Right ventricle myocardium superior (tissue), 1 donor: ENCODE measurements at places on chromosomes 11 and 22. TPM values are rescaled to one million over a fixed set of nuclear protein-coding genes. Genes with fewer than 3 reads are reported as not detected.

DNA sequence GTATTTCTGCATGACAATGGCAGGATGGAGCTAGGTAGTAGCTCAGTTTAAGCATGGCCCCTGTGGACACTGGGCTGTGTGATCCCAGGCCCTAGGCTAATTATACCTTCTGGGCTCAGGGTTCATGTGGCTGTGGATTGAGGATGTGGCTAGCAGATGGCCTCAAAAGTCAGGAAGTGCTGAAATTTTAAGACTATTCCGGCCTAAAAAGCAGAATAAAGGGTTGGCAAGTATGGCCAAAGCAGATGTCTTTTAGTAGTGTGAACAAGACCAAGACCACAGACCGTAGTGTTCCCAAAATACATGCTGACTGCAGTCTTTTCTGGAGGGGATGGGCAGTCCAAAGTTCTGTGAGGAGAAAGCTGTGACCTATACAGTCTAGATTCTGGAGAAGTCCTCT, 115.7 kb upstream of the RAG2 start:
- no peak for DNase-seq

DNA sequence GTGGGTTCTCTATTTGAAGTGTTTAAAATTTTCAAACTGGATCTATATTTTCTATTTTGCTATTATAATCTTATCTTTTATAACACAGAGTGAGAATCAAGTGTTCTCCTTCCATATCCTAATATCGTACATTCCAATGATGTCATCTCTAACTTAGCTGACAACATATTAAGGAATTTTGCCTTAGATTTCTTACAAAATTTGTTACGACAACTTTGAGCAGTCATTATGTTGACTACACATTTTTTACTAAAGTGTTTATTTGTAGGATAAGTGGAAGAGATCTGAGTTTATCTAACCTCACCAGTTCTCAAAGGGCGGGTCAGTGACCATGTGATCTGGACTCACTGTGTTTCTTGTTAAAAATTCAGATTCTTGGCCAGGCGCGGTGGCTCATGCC, 12.7 kb downstream of the BTG4 start:
- DNase-seq: no peak

DNA sequence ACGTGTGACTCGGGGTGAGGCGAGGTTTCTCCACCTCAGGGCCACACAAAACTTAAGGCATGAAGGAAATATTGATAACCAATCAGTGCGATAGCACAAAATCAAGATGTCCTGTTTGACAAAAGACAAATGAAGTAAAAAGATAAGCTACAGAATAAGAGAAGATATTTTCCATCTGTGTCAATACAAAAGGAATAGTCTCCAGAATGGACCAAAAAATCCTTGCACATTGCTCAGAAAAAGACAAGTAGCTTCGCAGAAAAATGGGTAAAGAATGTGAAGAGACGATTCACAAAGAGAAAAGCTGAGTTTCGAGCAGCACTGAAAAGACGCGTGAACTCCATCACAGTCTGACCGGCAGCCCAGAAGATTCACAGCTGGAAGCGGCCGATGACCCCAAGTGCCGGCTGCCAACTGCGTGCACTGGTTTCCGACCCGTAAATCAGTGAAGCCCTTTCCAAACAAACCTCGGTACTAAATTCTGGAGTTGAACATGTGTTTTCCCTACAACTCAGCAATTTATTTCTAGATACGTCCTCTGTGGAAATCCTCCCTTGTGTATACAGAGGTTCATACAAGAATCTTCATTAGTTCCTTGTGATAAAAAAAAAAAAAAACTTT, 308.4 kb downstream of the BRD1 start:
- no peak for DNase-seq

GRCh38 chr11:11351042-11351586, 1.9 kb downstream of the CSNK2A3 start:
- DNase-seq: no peak

DNA sequence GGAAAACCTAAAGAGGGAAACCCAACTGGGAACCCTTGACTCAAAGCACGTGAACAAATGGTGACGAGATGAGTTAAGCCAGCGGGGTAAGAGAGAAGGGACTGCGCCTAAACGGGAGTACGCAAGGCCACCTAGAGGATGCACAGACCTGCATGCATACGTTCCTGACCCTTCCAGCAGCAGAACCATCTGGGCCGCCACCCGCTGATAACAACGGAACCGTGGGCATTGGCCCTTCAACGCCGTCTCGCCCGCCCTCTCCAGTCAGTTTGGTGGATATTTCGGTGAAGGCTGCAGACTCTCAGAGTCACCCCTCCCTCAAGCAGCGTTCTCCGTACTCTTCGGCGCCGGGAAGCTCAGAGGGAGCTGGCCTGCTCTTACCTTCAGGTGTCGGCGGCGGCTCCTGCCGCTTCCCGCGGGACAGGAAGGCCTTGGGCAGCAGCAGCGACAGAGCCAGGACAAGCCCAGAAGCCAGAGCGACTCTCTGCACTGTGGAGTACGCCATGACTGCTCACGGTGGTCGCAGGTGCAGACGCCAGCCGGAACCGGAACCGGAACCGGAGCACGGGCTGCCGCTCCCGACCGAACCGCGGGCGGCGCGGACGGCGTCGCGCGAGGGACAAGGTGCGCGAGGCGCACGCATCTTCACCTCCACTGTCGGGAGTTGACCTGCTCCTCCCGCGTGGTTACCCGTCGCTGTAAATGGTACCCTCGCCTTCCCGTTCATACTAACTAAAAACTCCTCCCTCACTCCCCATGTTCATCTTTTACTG, at the start of gene RIC3:
Gene RIC3 (minus strand): TSS at position 541 of the 773 bp plus-strand sequence. CDS start 36 bp downstream, at position 505.
- DNase-seq: peak; percentile 67

DNA sequence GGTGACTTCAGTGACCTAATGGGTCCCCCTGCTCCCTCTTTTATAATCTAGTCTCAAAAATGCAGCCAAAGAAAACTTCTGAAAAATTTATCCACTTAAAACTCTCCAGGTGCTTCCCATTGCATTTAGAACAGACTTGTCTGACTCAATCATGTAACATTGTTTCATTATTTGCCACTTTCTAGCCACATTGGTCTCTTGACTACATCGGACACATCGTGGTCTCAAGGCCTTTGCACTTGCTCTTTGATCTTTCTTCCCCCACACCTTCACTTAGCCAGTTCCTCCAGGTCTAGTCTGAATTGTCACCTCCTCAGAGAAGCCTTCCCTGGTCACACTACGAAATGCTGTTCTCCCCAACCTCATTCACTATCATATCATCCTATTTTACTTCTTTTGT, 97.0 kb upstream of the E2F8 start:
- no peak for DNase-seq

DNA sequence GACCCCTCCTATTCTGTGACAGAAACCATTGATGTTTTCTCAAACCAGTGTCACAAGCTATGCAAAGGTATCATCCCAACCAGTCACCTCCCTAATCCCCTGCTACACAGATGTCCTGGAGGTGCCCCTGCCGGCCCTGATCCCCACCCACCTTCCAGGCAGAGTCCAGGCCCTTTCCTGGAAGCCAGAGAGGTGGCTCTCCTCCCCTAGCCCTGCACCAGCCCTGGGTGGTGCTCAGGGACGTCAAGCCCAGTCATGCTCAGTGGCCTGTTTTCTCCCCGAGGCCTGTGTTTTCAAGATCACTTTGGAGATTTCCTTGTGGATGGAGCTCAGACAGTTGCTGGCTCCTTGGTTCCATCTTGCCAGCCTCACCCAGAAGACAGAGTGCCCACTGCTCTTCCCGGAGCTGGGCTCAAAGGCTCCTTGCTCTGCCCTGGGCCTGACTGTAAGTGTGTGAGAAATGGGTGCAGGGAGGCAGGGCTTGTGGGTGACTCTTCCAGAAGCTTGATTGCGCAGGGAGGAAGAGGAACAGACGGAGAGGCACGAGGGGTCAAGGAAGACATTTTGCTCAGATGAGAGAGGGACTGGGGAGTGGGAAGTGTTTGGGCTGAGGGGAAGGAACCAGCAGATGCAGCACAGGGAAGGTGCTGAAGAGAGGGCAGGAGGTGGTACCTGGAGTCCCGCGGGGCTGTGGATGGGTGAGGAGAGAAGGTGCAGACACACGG, 11.3 kb downstream of the P2RY6 start:
- DNase-seq: no peak

DNA sequence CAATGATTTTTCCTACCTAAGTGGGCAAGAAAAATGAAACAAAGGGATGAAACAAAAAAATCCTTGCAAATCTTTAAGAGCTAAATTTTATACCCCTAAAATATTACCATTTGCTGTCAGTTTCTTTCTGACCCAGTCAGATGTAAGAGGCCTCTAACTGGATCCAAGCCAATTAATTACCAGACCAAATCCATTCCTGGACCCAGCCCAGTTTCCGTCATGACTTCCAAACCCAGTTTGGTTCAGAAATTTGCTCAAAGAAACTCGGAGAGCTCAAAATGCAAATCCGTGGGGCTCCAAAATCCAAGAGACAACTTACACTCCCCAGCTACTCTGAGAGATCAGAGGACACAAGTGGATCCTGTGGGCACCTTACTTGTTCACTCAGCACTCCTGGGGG, 46.8 kb downstream of the TRIM44 start:
- no peak for DNase-seq

DNA sequence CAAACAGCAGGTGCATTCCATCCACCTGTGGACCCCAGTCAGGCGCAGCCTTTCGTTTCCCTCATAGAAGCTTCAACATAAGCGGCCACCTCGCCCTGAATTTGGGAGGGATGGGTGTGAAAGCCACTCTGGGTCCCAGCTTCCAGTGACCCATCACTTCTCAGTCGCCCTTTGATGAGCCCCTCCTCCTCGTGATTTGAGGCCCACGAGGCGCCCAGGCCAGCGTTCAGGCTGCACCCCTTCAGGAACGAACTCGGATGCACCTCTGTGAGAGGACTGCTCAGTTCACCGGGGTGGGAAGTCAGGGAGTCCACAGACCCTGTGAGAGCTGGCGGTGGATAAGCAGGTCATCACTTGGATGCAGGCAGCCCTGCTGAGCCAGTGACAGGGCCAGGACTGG, 1118.2 kb downstream of the BRD1 start:
- no peak for DNase-seq

GRCh38 chr11:57336111-57336666, 497 bp upstream of the SSRP1 start:
- DNase-seq: no peak

GRCh38 chr11:95156916-95157541, 67.4 kb downstream of the ENDOD1 start:
- peak; percentile 59 for DNase-seq

DNA sequence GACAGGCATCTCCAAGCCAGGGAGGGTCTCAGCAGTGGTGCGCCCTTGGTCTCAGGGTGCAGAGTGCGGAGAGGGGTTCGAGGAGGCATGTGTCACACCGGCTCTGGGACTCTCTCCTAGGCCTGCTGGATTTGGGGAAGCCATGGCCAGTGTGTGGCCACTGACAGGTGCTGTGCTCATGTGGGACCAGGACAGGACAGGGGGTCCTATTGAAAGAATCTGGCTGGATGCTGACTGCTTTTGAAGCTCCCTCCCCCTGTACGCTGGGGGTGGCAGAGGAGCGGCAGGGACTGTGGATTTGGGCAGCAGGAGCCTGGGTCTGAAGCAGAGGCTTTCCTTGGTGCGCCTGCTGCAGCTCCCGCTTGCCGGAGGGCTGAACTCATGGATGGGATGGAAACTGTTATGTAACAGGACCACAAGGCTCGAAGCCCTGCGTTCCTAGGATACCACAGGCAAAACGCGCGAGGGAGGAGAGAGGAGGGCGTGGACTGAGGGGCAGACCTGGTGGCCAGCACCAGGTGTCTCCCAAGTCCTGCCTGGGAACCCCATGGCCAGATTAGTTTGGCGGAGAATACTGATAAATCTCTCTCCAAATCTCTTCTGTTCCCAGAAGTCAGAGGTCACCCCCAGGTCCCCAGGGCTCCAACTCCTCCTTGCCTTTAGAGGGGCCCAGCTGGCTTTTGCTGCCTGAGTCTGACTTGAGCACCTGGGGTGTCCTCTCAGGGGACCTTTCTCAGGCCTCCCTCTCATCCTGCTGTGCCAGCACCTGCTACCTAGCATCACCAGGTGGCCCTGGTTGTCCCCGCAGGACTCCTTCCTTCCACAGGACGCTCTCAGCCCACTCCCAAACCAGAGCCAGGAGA, 13.8 kb upstream of the TEF start:
- DNase-seq: peak; percentile 59

DNA sequence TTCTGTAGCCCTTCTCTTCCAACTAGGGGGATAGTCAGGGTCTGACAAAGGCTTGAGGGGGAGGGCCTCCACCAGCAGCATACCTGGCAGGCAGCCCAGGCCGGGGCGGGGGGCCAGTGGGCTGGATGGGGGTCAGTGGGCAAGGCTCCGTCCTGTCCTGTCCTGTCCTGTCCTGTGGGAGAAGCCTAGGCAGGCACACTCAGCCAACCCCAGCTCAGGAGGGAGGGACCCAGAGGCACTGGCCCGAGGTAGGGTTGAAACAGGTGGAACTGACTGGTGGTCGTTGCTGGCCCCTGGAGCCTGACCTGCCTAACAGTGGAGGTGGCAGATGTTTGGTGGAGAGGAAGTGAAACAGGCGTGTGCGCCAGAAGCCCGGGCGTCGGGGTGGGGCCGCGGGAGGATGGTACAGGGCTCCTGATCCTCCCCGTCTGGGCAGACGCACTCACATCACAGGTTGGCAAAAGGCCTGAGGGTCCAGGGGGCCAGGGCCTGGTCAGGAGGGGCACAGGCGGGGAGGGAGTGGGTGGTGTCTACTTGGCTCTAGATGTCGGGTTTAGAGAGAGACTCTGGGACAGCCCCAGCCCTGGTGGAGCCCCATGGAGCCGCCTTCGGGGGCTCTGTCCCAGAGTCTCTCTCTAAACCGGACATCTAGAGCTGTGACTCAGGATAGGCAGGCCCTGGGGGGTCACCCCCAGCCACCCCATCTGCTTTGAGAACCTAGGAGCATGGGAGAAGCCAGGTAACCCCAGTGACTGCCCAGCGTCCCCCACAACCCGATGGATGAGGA, 32.5 kb upstream of the GRAMD4 start:
- DNase-seq: peak; percentile 69

- no peak for DNase-seq
These were observed 1081.6 kb downstream of the BRD1 start for GRCh38 chr22:48745842-48746788.

- DNase-seq: no peak
These were observed 6.5 kb upstream of the CYB5R3 start for GRCh38 chr22:42655693-42656092.

The ZBTB16 gene
- total RNA-seq: 64.8 TPM

DNA sequence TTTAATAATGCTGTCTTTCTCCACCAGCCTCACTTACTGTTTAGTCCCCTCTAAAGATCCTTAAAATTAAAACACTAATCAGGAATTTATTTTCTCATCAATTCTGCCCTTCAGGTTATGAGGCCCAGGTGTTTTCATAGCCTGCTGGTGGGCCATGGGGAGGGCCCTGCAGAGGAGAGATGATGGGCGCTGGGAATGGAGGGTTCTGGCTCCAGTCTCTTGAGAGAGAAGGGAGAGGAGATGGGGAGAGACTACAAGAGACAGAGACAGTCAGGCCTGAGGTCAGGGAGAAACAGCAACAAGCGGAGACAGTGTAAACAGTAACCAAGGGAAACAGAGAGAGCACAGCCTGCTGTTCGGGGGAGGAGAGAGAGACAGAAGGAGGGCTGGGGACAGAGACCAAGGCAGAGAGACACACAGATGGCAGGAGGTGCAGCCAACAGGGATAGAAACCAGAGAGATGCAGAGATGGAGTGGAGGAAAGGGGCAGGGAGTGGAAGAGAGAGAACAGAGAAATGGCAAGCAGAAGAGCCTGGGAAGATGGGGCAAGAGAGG, 187.3 kb upstream of the SYT13 start:
- no peak for DNase-seq

GRCh38 chr11:109956124-109956793, 136.9 kb upstream of the ZC3H12C start:
- DNase-seq: no peak

- no peak for DNase-seq
These were observed 114.9 kb downstream of the ETS1 start for GRCh38 chr11:128472128-128473089.

- no peak for DNase-seq
These were observed 334.0 kb upstream of the ARHGAP42 start for GRCh38 chr11:100353083-100353482.

- DNase-seq: no peak
These were observed 622 bp downstream of the RBM4B start for GRCh38 chr11:66676931-66677598.
